SK-MEL-5 (cell line): ENCODE measurements at places on chromosomes 16 and 17.

- DNase-seq: no peak
These were observed 3.3 kb upstream of the RSAD1 start for GRCh38 chr17:50475362-50475761.

GRCh38 chr17:74525781-74526288 lies 5.4 kb downstream of the CD300LB start:
- DNase-seq: no peak

- no peak for DNase-seq
These were observed 9.2 kb downstream of the HSBP1 start for GRCh38 chr16:83817022-83817421.

DNA sequence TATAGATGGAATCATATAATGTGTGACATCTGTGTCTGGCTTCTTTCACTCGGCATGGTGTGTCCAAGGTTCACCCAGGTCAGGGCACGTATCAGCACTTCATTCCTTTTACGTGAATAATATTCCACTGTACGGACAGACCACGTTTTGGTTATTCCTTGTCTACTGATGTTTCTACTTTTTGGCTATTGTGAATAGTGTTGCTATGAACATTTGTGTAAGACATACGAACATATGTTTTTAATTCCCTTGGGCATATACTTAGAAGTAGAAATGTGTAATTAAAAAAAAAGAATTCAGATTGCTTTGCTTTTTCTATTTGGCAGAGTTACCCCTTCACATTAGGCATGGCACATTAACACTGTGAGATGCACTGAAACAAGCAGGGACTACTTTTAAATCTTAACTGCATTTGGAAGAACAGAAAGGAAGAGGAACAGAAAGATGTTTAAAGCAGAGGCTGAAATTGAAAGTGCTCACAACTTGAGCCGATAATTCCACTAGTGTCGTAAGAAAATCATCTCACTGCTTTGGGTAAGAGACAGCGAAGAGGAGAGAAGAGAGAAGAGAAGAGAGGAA lies 105.3 kb downstream of the VPS53 start:
- DNase-seq: no peak

GRCh38 chr17:78103311-78103710 lies 25.2 kb downstream of the TMC6 start:
- DNase-seq: no peak

- DNase-seq: no peak
These were observed 151.3 kb downstream of the C16orf78 start for GRCh38 chr16:49524947-49525315.

- DNase-seq: no peak
These were observed 65.5 kb downstream of the IRX6 start for GRCh38 chr16:55389426-55390073.

GRCh38 chr17:45692661-45693060 lies 91.5 kb upstream of the CRHR1 start:
- no peak for DNase-seq

- peak; percentile 99 for DNase-seq
These were observed 32.9 kb downstream of the DEF8 start for GRCh38 chr16:89981414-89981813.

- DNase-seq: no peak
These were observed 11.5 kb upstream of the MMD start for GRCh38 chr17:55433029-55433628.
